ENCODE measurements at places on chromosomes 3 and 15.
A peak's percentile ranks its signal among the peaks of the same experiment; 100 is the strongest.

DNA sequence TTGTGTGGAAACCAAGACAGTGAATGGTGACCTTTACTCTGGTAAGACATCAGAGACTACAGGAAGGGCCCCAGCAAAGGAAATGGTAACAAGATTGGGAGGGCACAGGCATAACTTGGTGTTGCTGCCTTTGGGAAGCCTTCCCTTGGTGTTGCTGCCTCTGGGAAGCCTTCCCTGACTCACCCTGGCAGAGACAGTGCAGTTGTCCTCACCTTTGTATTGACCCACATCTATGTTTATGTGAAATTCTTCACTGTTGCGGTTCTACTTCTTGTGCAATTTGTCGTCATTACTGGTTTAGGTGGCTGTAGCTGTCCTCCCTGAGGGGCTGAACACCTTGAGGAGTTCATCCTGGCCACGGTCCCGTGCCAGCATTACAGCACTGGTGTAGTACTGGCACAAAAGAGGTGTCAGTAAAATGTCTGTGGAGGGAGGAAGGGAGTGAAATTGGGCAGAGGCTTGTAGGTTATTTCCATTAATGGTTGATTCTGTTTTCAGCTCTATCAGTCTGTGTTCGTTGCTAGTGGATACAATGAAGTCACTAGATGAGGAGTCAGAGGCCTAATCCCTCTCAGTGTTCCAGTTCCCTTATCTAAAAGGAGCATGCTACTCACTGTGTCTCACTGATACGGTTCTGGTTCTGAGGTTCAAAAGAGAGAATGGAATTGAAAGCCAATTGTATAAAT lies 21.6 kb downstream of the IFT122 start:
- no peaks in the 10 kb centered on the region for H3K27me3 ChIP-seq
- H3K36me3 ChIP-seq: peaks cover 19% of the 10 kb centered on the region
- no peak overlapping the region for H3K27ac ChIP-seq
- H3K4me1 ChIP-seq: no peaks in the 10 kb centered on the region
- H3K4me3 ChIP-seq: no peak overlapping the region

DNA sequence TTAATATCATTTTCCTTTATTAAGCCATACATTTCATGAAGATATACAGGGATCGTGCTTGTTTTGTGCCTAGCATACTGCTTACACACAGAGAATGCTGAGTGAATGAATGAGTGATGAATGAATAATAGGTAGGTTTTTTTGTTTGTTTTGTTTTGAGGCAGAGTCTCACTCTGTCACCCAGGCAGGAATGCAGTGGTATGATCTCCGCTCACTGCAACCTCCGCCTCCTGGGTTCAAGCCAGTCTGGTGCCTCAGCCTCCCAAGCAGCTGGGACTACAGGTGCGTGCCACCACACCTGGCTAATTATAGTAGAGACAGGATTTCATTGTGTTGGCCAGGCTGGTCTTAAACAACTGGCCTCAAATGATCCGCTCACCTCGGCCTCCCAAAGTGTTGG lies 400.0 kb downstream of the ROBO1 start:
- peak overlapping the region; percentile 9 for H3K27ac ChIP-seq
- no peak overlapping the region for H3K4me3 ChIP-seq
- H3K4me1 ChIP-seq: peaks cover 31% of the 10 kb centered on the region
- no peaks in the 10 kb centered on the region for H3K27me3 ChIP-seq
- DNase-seq: no peak
- H3K36me3 ChIP-seq: no peaks in the 10 kb centered on the region

- peaks cover 71% of the 10 kb centered on the region for H3K4me1 ChIP-seq
- peaks cover under 1% of the 10 kb centered on the region for H3K36me3 ChIP-seq
- H3K27me3 ChIP-seq: no peaks in the 10 kb centered on the region
- H3K4me3 ChIP-seq: peak overlapping the region; percentile 97
- peak; percentile 95 for DNase-seq
- peak overlapping the region; percentile 99 for H3K27ac ChIP-seq
Observed at GRCh38 chr3:39150803-39151631, 2.4 kb downstream of the CSRNP1 start.

DNA sequence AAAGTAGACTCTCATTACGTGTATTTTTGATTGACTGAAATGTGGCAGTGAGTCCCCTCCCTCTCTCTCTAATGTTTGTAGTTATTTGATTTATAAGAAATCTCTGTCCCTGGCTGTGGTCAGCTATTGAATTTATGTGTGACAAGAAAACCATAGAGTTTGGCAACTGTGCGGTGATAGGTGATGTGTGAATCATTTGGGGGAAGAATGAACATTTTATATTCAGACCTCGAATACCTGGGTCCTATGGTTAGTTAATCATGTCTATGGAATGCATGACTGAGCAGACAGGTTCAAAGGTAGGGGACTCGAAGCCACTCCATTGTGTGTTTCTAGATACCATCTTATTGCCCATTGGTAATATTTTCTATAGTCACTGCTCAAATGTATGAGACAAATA lies 712.1 kb downstream of the MECOM start:
- H3K27ac ChIP-seq: no peak overlapping the region
- H3K4me1 ChIP-seq: no peaks in the 10 kb centered on the region
- no peaks in the 10 kb centered on the region for H3K36me3 ChIP-seq
- no peak overlapping the region for H3K4me3 ChIP-seq
- no peak for DNase-seq
- H3K27me3 ChIP-seq: peaks cover 21% of the 10 kb centered on the region

GRCh38 chr3:120153294-120153693 lies 59.0 kb upstream of the GSK3B start:
- no peaks in the 10 kb centered on the region for H3K27me3 ChIP-seq
- H3K4me3 ChIP-seq: no peak overlapping the region
- H3K27ac ChIP-seq: peak overlapping the region; percentile 70
- peaks cover 4% of the 10 kb centered on the region for H3K36me3 ChIP-seq
- DNase-seq: no peak

GRCh38 chr15:22819651-22820050 lies 18.8 kb upstream of the NIPA2 start:
- H3K4me1 ChIP-seq: no peaks in the 10 kb centered on the region
- H3K4me3 ChIP-seq: no peak overlapping the region
- H3K36me3 ChIP-seq: peaks cover 20% of the 10 kb centered on the region

DNA sequence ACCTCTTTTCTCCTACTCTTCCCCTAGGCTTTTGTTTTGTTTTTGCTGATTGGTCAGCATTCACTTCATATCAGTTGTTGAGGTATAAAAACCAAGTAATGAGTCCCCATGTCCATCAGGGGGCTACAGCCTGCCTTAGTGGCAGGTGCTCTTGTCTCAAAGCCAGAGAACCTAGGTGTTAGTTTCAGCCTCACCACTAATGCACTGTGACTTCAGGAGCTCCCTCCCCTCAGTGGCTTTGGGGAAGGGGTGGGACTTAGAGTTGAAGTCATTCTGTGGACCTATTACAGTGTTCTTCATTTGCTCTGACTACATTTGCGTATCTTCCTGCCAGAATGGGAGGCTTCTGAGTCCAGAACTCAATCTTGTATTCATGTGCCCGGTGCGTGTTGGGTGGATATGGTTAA lies 41.6 kb downstream of the NR2C2 start:
- H3K27me3 ChIP-seq: no peaks in the 10 kb centered on the region
- no peak overlapping the region for H3K4me3 ChIP-seq
- DNase-seq: no peak
- H3K27ac ChIP-seq: no peak overlapping the region
- peaks cover 25% of the 10 kb centered on the region for H3K4me1 ChIP-seq

DNA sequence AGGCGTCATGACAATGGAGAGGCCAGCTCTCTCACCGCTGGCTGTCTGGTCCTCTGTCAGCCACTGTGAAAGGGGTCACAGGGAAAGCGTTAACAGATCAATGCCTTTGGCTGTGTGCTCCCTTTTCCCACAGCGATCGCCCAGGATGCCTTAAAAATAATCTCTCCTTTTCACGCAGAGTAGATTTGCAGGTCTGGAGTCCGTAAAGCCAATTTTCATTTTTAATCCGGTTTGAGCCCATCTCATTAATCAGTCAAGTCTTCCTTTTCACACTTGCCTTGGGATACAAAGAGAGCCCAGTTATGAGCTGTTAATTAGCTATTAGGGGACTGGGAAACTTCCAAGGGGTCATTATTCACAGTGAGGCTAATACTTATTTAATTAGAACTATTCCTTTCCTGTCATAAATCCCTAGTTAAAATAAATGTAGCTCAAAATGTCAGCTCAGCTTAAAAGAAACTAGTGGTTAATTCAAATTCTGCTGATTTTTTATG lies 104.3 kb upstream of the RASGRP1 start:
- H3K4me1 ChIP-seq: no peaks in the 10 kb centered on the region
- no peak overlapping the region for H3K27ac ChIP-seq
- H3K4me3 ChIP-seq: no peak overlapping the region
- no peaks in the 10 kb centered on the region for H3K36me3 ChIP-seq
- H3K27me3 ChIP-seq: peaks cover 65% of the 10 kb centered on the region

- H3K27ac ChIP-seq: peak overlapping the region; percentile 31
- H3K27me3 ChIP-seq: no peaks in the 10 kb centered on the region
- H3K36me3 ChIP-seq: peaks cover 51% of the 10 kb centered on the region
- peaks cover 43% of the 10 kb centered on the region for H3K4me1 ChIP-seq
Observed at GRCh38 chr15:37056177-37057121, 43.9 kb downstream of the MEIS2 start.

- H3K27me3 ChIP-seq: peaks cover 10% of the 10 kb centered on the region
- H3K4me1 ChIP-seq: peaks cover 41% of the 10 kb centered on the region
- H3K27ac ChIP-seq: peak overlapping the region; percentile 36
- H3K4me3 ChIP-seq: peak overlapping the region; percentile 70
Observed at GRCh38 chr15:60589728-60590127, 110.8 kb upstream of the ICE2 start.

DNA sequence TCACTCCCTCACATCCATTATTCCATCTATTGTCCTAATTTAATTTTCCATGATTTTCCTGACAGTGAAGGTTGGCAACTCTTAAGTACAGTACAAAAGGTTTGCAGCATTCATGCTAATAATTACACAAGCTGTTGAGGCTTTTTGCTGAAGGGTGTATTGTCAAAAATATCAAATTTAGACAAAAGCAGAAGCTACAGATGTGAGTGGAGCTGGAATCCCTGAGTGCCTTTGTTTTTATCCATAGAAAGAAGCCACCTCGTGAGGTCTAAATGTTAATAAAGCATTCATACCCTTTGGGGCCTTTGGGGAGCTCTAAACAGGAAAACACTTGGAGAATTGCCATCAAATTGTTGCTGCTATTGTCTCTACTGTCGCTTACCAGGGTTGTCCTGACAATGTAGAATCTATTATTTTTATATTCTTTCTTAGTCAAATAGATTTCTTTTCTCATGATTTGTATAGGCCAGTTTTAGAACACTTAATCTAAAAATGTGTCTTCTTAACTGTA lies 185.8 kb upstream of the ROBO1 start:
- no peak overlapping the region for H3K4me3 ChIP-seq
- H3K27ac ChIP-seq: no peak overlapping the region
- H3K4me1 ChIP-seq: peaks cover 14% of the 10 kb centered on the region
- DNase-seq: no peak
- no peaks in the 10 kb centered on the region for H3K27me3 ChIP-seq

- no peak overlapping the region for H3K4me3 ChIP-seq
- H3K27ac ChIP-seq: no peak overlapping the region
- peaks cover 33% of the 10 kb centered on the region for H3K27me3 ChIP-seq
Observed at GRCh38 chr3:45269952-45270351, 43.9 kb upstream of the TMEM158 start.

- H3K36me3 ChIP-seq: peaks cover 8% of the 10 kb centered on the region
- H3K27me3 ChIP-seq: no peaks in the 10 kb centered on the region
- no peak overlapping the region for H3K4me3 ChIP-seq
- peaks cover 54% of the 10 kb centered on the region for H3K4me1 ChIP-seq
- DNase-seq: no peak
Observed at GRCh38 chr3:171849617-171850319, 6.6 kb downstream of the TMEM212 start.

- H3K27me3 ChIP-seq: no peaks in the 10 kb centered on the region
- H3K27ac ChIP-seq: peak overlapping the region; percentile 91
- H3K4me1 ChIP-seq: peaks cover 68% of the 10 kb centered on the region
- H3K36me3 ChIP-seq: peaks cover 79% of the 10 kb centered on the region
Observed at GRCh38 chr15:48533982-48534381, 111.5 kb downstream of the FBN1 start.

- no peak overlapping the region for H3K27ac ChIP-seq
- DNase-seq: no peak
- no peak overlapping the region for H3K4me3 ChIP-seq
- no peaks in the 10 kb centered on the region for H3K36me3 ChIP-seq
- peaks cover 16% of the 10 kb centered on the region for H3K4me1 ChIP-seq
Observed at GRCh38 chr3:25849641-25850385, 59.9 kb downstream of the OXSM start.

DNA sequence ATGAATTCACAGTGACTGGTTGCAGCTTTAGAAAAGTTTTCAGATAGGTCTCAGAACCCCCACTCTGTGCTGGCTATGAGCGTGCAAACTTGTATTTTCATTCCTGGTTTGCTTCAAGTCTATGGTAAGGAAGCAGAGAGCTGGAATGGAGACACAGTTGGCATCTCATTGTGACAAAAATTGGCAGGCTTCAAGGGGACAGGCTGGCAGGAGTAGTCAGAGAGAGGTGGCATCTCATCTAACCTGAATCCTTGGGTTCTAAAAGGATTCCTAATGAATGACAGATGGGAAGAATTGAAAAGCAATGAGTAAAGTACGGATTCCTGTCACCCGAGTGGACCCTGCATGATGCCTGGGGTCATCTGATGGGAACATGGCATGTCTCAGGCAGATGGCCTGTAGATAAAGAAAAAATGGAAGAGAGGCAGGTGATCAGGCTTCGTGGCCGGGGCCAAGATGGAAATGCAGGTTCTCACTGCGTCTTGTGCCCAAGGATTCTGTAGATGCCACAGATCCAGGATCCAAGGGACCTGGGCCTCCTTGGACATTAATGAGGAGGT lies 89.4 kb upstream of the ABHD17C start:
- H3K4me3 ChIP-seq: no peak overlapping the region
- no peak overlapping the region for H3K27ac ChIP-seq
- H3K27me3 ChIP-seq: no peaks in the 10 kb centered on the region
- peak; percentile 62 for DNase-seq
- peaks cover 49% of the 10 kb centered on the region for H3K4me1 ChIP-seq

GRCh38 chr15:92077353-92078085 lies 224.0 kb downstream of the SLCO3A1 start:
- H3K4me3 ChIP-seq: no peak overlapping the region
- no peak overlapping the region for H3K27ac ChIP-seq
- no peaks in the 10 kb centered on the region for H3K4me1 ChIP-seq
- no peaks in the 10 kb centered on the region for H3K36me3 ChIP-seq
- H3K27me3 ChIP-seq: peaks cover 5% of the 10 kb centered on the region

- H3K27ac ChIP-seq: peak overlapping the region; percentile 97
- no peaks in the 10 kb centered on the region for H3K36me3 ChIP-seq
- no peaks in the 10 kb centered on the region for H3K27me3 ChIP-seq
Observed at GRCh38 chr3:155869691-155870090, 759 bp upstream of the GMPS start.

DNA sequence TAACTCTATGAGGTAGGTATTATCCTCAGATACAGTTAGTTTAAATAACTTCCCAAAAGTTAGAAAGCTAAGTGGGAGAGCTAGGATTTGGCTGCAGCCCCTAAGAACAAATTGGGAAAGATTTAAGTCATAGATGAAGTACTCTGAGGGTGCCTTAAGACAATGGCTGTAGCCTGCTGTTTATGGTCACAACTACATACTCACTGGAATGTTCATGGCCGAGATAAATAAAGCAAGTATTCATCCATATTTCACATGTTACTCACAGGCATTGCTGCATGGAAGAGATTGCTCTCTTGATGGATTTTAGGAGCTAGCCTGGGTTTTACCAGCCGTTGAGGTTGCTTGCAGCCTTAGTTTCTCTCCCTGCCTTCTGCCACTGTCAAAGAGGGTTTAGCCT lies 145.0 kb downstream of the CMSS1 start:
- H3K4me1 ChIP-seq: peaks cover 22% of the 10 kb centered on the region
- no peak for DNase-seq
- H3K27me3 ChIP-seq: no peaks in the 10 kb centered on the region
- H3K4me3 ChIP-seq: no peak overlapping the region

GRCh38 chr3:34388830-34389229 lies 590.4 kb downstream of the PDCD6IP start:
- H3K4me3 ChIP-seq: no peak overlapping the region
- no peaks in the 10 kb centered on the region for H3K27me3 ChIP-seq
- no peak overlapping the region for H3K27ac ChIP-seq
- peaks cover 58% of the 10 kb centered on the region for H3K36me3 ChIP-seq
- DNase-seq: no peak
- H3K4me1 ChIP-seq: peaks cover 25% of the 10 kb centered on the region
